ENCODE measurements at places on chromosomes 2 and 18.

DNA sequence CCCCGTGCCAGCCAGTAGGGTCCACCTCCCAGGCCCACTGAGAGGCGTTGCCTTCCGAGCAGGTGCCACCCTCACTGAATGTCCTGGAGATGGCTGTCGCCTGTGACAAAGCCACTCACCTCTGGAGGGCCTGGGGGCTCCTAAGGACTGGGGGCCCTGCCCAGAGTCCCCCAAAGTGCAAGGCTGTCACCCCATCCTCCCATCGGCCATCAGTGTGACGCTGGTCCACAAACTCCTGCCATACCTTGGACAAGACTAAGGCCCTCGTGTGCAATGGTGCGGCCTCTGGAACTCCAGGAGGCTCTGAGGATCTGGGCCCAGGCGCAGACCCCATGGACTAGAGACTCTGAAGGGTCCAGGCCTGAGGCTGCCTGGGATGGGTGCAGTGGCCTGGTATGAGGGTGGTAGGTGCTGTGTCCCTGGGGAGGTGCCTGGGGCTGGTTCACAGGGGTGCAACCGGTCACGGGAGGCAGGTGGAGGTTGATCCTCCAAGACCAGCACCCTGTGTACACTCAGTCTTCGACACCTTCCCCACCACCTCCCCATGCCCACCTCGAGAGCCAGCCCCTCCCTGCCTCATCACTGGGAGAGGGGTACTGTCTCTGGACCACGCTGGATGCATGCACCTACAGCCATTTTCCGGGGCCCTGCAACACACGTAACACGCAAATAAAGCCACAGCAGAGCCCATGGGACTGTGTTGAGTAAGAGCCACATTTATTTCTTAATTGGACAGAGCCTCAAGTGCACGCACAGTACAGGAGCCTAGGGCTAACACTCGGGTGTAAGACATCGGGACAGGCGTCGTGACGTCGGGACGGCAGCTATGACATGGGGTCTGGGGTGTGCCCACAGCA lies 21.6 kb downstream of the AQP12A start:
- H3K4me1 ChIP-seq, result no peaks in the 10 kb centered on the region
- no peak overlapping the region for H3K4me3 ChIP-seq
- ATAC-seq, result no peak
- H3K36me3 ChIP-seq, result no peaks in the 10 kb centered on the region
- no peak overlapping the region for H3K27ac ChIP-seq

- H3K4me3 ChIP-seq, result no peak overlapping the region
- no peak for ATAC-seq
- H3K4me1 ChIP-seq, result peaks cover 15% of the 10 kb centered on the region
- no peaks in the 10 kb centered on the region for H3K36me3 ChIP-seq
- H3K27me3 ChIP-seq, result peaks cover 87% of the 10 kb centered on the region
These were observed 7.7 kb downstream of the IGFBP5 start for GRCh38 chr2:216687646-216688045.

GRCh38 chr18:63439334-63439733 lies 17.1 kb upstream of the VPS4B start:
- ATAC-seq, result peak; percentile 56
- H3K27me3 ChIP-seq, result peaks cover 11% of the 10 kb centered on the region
- no peaks in the 10 kb centered on the region for H3K36me3 ChIP-seq
- no peak overlapping the region for H3K4me3 ChIP-seq

DNA sequence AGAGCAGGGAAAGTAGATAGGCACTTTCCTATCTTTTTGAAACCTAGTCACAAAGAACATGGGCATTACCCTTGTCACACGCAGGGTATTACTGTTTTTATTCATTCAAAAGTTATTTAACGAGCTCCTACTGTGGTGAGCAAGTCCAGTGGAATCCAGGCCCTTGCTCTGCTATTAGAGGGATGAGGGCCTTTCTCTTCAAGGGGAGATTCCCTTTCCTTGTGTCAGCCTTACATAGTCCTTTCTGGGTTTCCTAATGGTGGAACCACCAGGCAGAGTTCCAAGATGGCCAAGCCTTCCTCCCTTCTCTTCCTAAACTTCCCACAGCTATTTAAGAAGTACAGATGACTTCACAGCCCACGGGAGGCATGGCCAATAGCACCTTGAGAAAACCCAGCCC lies 64.6 kb downstream of the SPTBN1 start:
- no peak overlapping the region for H3K4me3 ChIP-seq
- H3K27me3 ChIP-seq, result peaks cover 11% of the 10 kb centered on the region
- no peak for ATAC-seq
- no peak overlapping the region for H3K27ac ChIP-seq
- H3K36me3 ChIP-seq, result no peaks in the 10 kb centered on the region

- no peak for ATAC-seq
- peaks cover 32% of the 10 kb centered on the region for H3K27me3 ChIP-seq
- no peak overlapping the region for H3K27ac ChIP-seq
- no peak overlapping the region for H3K4me3 ChIP-seq
These were observed 171.2 kb downstream of the ANTXR1 start for GRCh38 chr2:69184224-69184623.

DNA sequence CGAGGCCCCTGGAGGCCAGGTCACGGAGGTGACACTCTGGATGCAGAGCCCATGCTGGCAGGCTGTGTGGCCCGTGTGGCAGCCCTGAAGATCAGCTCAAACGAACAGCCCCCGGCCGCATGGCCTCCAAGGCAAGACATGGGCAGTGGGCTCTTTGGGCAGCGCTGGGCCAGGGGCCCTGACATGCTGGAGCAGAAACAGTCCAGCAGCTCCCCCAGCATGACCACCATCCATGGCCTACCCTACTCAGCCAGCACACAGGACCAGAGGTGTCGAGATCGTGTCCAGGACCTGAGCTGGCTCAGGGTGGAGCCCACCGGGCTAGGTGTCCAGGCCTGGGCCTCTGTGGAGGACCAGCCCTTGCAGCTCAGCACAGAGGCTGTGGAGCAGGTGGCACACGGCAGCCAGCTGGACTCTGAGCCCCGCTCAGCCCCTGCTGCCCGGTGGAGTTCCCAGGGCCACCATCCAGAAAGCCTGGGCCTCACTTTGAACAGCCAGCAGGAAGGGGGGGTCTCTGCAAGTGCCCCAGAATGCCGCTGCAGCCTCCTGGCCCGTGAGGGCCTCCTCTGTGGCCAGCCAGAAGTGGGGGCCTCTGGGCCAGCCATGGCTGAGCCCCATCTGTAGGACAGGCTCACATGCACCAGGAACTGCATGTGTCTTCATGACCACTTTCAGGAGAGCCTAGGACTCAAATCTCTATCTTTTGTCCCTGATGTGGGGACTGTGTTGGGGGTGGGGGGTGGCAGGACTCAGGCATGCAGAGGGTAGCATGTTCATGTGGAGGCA lies 8.9 kb downstream of the AMER3 start:
- H3K36me3 ChIP-seq, result no peaks in the 10 kb centered on the region
- H3K4me3 ChIP-seq, result no peak overlapping the region
- no peak for ATAC-seq
- H3K27ac ChIP-seq, result no peak overlapping the region

DNA sequence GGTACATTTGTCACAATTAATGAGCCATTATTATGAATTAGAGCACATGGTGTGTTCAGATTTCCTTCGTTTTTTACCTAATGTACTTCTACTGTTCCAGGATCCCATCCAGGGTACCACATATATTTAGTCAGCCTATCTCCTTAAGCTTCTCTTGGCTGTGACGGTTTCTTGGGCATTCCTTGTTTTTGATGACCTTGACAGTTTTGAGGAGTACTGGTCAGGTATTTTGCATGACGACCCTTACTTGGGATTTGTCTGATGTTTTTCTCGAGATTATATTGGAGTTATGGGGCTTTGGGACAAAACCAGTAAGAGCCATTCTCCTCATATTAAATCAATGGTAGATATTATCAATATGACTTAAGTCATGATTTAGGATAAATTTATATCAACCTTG lies 10.2 kb upstream of the LRP2 start:
- H3K27me3 ChIP-seq, result peaks cover 14% of the 10 kb centered on the region
- H3K27ac ChIP-seq, result no peak overlapping the region
- no peaks in the 10 kb centered on the region for H3K4me1 ChIP-seq
- H3K4me3 ChIP-seq, result no peak overlapping the region

DNA sequence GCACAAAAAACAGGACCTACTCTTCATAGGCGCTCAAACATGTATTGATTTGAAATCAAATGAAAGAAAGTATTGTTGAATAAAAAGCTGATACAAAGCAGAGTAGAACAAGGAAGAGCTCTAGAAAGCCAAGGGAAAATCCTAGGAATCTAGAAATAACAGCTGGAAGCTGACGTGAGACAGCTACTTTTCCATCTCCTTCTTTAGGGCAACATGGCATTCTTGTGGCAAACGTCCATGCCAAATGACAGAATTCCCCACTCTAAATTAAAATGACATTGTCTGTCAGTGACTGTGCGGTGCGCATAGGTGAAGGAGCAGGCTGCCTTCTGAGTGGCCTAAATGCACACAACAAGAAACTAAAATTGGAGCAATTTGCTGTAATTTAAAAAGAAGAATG lies 557.4 kb downstream of the SOX11 start:
- H3K36me3 ChIP-seq, result no peaks in the 10 kb centered on the region
- no peaks in the 10 kb centered on the region for H3K27me3 ChIP-seq
- H3K4me1 ChIP-seq, result no peaks in the 10 kb centered on the region
- no peak overlapping the region for H3K27ac ChIP-seq
- no peak overlapping the region for H3K4me3 ChIP-seq

- H3K4me3 ChIP-seq, result no peak overlapping the region
- H3K27ac ChIP-seq, result no peak overlapping the region
- no peak for ATAC-seq
- peaks cover 15% of the 10 kb centered on the region for H3K27me3 ChIP-seq
These were observed 11.6 kb upstream of the OLA1 start for GRCh38 chr2:174259981-174260380.

GRCh38 chr18:24075767-24076597 lies 61.4 kb downstream of the TTC39C start:
- ATAC-seq, result peak; percentile 95
- H3K4me3 ChIP-seq, result no peak overlapping the region
- H3K27me3 ChIP-seq, result no peaks in the 10 kb centered on the region
- peak overlapping the region; percentile 48 for H3K27ac ChIP-seq
- H3K4me1 ChIP-seq, result peaks cover 17% of the 10 kb centered on the region

GRCh38 chr18:30652387-30652786 lies 390.2 kb downstream of the DSC3 start:
- H3K36me3 ChIP-seq, result no peaks in the 10 kb centered on the region
- no peak overlapping the region for H3K27ac ChIP-seq
- no peaks in the 10 kb centered on the region for H3K4me1 ChIP-seq
- ATAC-seq, result no peak

GRCh38 chr2:20641123-20641985 lies 9.5 kb downstream of the HS1BP3 start:
- no peak for ATAC-seq
- H3K4me3 ChIP-seq, result no peak overlapping the region
- H3K27ac ChIP-seq, result no peak overlapping the region
- no peaks in the 10 kb centered on the region for H3K27me3 ChIP-seq

DNA sequence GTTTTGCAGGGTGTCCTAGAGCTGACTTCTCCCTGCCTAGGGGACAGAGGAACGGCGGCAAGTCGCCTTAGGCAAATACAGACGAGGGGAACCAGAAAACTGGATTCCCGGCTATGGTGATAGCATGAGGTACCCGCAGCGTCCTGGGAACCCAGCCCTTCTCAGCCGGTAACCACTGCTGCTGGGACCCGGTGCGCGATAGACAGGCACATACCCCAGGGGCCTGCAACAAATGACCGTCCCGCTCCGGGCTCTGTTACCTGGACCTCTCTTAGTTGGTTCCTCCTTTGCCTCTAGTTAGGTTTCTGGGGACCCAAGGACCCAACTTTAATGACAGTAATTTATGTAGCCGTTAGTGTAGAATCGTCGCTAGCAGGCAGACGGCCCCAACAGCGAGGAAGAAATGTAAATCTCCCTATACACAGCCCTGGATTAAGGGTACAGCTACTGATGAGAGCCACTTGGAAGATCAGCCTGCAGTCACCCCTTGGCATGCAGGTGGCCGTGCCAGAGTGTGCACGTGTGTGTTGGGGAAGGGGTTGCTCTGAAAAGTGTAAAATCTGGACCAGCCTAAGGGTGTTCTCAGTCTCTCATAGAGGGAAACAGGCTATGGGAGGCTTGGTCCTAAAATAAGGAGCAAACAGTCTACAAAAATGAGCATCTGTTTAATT lies 819 bp upstream of the SERPINE2 start:
- H3K4me3 ChIP-seq, result peak overlapping the region; percentile 64
- H3K36me3 ChIP-seq, result no peaks in the 10 kb centered on the region
- no peak overlapping the region for H3K27ac ChIP-seq
- peaks cover 30% of the 10 kb centered on the region for H3K4me1 ChIP-seq
- peak; percentile 8 for ATAC-seq

DNA sequence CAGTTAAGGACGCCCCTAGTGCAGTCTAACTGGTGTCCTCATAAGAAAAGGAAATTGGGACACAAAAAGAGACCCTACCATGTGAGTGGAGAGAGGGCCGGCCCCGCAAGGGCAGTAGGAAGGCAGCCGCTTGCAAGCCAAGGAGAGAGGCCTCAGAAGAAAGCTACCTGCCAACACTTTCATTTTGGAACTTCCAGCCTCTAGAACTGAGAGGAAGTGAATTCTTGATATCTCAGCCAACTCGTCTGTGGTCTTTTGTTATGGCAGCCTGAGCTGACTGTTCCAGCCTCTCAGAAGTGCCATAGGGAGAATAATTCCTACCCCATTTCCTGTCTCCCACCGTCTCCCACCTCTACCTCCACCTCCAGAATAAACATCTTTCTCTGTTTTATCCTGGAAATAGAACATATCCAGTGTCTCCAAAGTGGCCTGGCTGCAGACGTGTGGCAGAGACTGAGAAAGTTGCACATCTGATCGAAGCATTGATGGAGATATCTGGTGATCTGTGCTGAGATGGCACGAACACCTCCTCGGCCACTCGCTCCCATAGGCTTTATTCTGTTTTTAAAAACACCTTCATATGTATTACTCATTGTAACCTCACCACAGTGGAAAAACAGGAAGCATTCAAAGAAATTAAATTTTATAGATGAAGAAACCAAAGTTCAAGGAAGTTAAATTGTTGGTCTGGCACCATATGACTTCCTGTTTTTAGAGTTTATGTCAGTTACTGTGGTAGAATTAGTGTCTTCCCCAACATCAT lies 39.5 kb upstream of the MARCO start:
- no peak for ATAC-seq
- H3K27me3 ChIP-seq, result no peaks in the 10 kb centered on the region

DNA sequence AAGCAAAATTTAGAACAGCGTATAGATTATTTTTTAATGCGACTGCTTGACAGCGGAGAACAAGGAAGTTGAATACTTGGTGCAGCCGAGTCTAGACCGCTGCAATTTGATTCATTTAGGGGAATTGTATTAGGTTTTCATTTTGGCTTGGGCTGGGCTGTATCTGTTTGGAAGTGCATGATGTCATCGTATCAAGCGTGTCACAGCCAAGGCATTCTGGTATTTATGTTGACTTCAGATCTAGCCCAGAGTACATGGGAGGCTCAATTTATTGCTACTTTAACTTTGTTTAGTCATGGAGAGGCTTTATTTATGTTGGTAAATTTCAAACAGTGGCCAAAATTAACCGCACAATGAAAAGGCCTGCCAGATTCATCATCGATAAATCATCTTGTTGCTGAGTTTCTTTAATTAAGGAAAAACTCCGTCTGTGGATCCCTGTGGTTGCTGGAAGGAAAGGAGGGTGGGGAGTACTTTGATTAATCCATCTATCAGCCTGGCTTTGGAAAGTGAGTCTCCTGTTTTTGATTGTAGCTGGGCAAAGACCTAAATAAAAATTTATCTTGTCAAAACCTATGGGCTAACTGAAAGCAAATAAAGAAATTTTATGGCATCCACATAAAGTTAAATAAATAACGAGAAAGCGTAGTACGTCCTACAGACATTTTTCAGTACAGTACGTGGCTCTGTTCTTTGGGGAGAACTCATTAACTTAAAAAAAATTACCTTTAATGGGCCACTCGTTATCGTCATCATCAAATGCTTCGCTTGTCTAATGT lies 230.4 kb upstream of the SPRED2 start:
- peaks cover 36% of the 10 kb centered on the region for H3K27me3 ChIP-seq
- H3K36me3 ChIP-seq, result no peaks in the 10 kb centered on the region
- H3K4me1 ChIP-seq, result peaks cover 8% of the 10 kb centered on the region
- no peak for ATAC-seq
